CD8-positive, alpha-beta memory T cell (primary cell): ENCODE measurements at places on chromosomes 6 and 20. TPM values are rescaled to one million over a fixed set of nuclear protein-coding genes. Genes with fewer than 3 reads are reported as not detected.

GRCh38 chr20:38875175-38875993, 50.8 kb upstream of the FAM83D start:
- peak; percentile 76 for DNase-seq

- DNase-seq = no peak
These were observed 615.4 kb downstream of the MAFB start for GRCh38 chr20:40073535-40074111.

Gene DCBLD1
- 4.1 TPM for total RNA-seq

Gene FABP7
- total RNA-seq = not detected

GRCh38 chr20:37943501-37944455, 40.9 kb downstream of the VSTM2L start:
- no peak for DNase-seq

Gene MAP1LC3A
- total RNA-seq = 1.5 TPM

- DNase-seq = no peak
These were observed 2.6 kb downstream of the SPACA1 start for GRCh38 chr6:88050140-88050818.

GRCh38 chr6:107202876-107203468, 87.7 kb upstream of the BEND3 start:
- DNase-seq = no peak

GRCh38 chr6:53796791-53797190, 2.0 kb downstream of the LRRC1 start:
- DNase-seq = no peak

DNA sequence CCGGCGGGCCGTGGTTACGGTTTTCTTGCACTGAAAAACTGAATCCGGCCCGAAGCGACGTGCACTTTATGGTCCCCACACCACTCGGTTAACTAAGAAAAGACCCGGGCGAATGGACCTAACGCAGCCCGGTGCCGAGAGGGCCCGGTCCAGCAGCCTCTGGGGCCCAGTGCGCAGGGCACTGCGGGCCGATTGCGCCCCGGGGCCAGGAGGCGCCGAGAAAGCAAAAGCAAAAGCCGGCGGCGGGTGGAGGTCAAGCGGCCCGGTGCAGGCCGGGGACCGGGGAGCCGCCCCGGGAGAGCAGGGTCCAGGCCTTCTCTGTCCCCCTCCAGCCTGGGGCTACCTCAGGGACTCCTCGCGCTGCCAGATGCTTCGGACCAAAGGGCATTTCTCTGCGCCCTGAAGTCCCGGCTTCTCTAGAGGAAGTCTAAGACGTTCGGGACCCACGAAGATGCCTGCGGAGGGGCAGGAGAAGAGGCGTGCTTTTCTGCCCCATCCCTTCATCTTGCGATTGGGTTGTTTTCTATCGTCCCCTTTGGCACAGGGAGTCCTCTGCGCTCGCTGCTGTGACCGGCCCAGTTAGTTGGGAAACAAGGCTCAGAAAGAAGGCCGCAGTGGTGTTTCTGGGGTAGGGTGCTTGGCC, 4.4 kb downstream of the FOXF2 start:
- no peak for DNase-seq

DNA sequence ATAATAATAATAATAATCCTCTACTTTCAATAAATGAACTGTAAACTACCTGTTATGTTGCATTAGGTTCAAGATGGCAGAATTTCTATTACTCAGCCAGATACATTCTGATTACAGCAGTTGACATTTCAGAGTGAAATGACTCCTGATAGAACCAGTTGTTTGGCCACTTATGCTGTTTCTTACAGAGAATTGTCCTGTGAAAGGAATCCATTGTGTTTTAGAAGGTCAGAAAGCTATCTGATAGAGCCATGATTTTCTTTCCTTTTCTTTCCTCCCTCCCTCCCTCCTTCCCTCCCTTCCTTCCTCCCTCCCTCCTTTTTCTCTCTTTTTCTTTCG, 16.6 kb downstream of the GJA10 start:
- no peak for DNase-seq

DNA sequence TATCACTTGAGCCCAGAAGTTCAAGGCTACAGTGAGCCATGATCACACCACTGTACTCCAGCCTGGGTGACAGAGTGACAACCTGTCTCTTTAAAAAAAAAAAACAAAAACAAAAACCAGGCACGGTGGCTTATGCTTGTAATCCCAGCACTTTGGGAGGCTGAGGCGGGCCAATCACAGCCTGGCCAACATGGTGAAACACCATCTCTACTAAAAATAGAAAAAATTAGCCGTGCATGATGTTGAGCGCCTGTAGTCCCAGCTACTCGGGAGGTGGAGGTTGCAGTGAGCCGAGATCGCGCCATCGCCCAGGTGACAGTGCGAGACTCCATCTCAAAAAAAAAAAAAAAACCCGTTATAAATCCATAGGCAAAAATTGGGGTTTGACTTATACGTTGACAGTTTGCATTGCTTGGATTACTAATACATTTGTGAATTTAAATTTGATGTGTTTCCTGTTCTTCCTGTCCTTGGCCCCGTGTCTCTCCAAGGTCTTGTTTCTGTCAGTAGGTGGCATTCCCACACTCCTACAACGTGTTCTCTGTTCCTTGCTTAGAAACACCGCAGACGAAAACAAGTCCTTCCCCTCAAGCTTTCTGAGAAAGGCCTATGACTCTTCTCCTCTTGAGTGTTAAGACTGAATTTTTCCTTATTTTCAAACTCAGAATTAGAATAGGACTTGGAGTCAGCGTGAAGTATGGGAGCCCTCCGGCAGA, 147.0 kb downstream of the DTNBP1 start:
- no peak for DNase-seq

Gene C6orf15
- total RNA-seq = not detected

- peak; percentile 38 for DNase-seq
These were observed 32.6 kb downstream of the CEP85L start for GRCh38 chr6:118618676-118619377.

Gene NSFL1C
- 103 TPM for total RNA-seq

DNA sequence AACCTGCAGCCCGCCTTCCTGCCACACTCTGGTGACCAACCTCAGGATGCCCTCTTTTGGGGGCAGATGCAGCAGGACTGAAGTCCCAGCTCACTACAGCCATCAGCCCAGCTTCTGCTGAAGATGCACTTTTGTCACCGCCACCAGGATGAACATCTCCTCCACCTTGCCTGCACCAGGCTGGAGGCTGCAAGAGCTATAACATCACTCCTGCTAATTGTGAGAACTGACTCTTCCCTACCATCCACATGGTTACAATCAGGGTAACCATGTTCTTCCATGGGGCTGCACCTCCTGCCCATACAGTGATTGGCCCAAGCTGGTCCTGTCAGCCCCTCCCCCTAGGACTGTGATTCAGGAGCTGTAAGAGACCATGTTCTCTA, 2.0 kb upstream of the ACTL10 start:
- DNase-seq = no peak

Gene MDFI
- not detected for total RNA-seq

DNA sequence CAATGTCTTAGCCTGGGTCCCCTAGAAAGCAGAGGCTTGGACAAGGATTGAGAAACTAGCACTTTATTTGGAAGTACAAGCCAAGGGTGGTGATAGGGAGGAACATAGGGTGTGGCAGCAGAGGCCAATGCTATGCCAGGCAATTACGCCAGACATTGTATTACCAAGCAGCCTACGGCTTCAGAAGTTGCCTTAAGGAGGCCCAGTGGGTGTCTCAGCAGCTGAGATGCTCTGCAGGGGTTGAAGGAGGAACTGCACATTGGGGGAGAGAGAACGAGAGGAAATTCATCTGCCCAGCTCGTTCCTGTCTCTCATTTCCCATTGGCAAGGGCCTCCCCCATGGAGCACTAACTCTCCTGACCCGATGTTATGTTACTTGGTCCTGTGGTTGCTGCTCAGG, 859 bp downstream of the C20orf202 start:
- no peak for DNase-seq
